CMK (cell line): ENCODE measurements at places on chromosomes 12 and 14.

DNA sequence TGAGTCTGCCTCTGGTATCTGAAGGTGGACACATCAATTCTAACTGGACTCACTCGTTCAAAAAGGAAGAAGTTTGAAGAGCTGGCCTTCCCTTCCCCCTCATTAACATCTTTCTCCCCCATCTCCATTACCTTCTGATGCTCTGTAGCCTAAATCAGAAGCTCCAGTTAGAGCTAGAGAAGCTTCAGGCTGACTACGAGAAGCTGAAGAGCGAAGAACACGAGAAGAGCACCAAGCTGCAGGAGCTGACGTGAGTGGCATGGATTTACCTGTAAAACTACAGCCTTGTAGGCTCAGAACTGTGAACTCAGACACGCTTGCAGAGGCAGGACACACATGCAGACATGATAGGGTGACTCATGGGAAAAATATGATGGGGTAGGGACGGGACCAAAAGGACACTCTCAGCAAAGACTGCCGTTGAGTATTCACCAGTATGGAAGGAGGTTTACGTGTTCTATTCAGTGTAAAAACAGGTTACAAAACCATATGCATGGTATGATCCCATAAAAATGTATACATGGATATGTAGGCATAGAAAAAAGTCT is 14.3 kb upstream of the PIP4K2C start:
- DNase-seq, result no peak

DNA sequence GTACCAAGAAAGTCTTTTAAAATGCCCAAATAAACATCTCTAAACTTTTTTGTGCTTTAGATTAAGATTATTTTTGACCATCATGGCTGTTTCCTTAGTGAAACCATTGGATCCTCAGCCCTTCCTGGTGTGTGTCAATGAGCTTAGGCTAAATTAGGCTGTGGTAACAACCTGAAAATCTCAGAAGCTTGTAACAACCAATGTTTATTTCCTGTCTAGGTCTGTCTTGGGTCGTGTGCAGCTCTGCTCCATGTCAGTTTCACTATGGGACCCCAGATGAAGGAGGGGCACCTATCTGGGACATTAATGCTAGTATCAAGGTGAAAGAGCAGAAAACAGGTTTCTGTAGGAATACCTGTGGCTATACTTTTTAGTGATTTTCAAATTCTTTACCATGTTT is 49.9 kb downstream of the KCNMB4 start:
- no peak for DNase-seq

GRCh38 chr12:57771236-57771872 is 551 bp downstream of the METTL1 start:
- DNase-seq, result peak; percentile 75

GRCh38 chr12:117820216-117820907 is 148.4 kb downstream of the KSR2 start:
- DNase-seq, result no peak

- DNase-seq, result no peak
Observed at GRCh38 chr14:71964716-71965115, 32.5 kb downstream of the RGS6 start.

DNA sequence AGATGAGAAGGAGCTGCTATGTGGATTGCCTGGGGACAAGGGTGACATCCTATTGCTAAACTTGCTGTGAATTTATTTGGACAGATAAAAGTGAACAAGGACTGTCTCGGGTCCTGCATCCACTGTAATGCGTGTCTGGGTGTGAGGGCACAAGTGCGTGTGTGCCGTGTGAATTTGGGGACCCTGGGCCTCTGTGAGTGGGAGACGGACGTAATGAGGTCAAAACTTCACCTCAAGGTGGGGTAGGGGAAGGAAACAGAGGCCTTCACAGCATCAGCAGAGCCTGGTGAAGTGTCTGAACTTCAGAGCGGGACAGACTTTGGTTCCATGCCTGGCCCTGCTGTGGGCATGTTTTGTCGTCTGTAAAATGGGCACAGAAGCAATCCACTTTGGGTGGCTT is 14.8 kb downstream of the ASB2 start:
- DNase-seq, result no peak

- DNase-seq, result no peak
Observed at GRCh38 chr14:69613312-69614073, 2.1 kb downstream of the SUSD6 start.

GRCh38 chr12:110058875-110059615 is 10.7 kb upstream of the C12orf76 start:
- DNase-seq, result no peak

- no peak for DNase-seq
Observed at GRCh38 chr14:74962046-74962445, 6.6 kb upstream of the PGF start.

GRCh38 chr14:48738186-48738925 is 847.8 kb downstream of the RPS29 start:
- DNase-seq, result no peak

DNA sequence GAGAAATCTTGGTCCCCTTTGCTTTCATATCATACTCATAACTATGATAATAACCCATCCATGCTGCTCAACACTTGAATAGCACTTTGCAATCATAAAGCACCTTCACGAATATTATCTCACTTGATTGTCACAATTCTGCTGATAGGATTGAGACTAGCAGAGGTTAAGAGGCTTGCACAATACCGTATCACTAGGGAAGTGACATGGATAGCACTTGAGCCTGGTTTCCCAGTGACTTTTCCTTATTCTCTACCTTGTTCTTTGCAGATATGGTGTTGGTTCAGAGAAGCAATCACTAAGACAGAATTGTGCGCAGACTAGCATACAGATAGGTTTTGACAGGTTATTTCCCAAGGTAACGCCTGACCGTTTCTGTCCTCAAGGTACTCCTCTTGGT is 186.6 kb upstream of the GZMB start:
- no peak for DNase-seq

DNA sequence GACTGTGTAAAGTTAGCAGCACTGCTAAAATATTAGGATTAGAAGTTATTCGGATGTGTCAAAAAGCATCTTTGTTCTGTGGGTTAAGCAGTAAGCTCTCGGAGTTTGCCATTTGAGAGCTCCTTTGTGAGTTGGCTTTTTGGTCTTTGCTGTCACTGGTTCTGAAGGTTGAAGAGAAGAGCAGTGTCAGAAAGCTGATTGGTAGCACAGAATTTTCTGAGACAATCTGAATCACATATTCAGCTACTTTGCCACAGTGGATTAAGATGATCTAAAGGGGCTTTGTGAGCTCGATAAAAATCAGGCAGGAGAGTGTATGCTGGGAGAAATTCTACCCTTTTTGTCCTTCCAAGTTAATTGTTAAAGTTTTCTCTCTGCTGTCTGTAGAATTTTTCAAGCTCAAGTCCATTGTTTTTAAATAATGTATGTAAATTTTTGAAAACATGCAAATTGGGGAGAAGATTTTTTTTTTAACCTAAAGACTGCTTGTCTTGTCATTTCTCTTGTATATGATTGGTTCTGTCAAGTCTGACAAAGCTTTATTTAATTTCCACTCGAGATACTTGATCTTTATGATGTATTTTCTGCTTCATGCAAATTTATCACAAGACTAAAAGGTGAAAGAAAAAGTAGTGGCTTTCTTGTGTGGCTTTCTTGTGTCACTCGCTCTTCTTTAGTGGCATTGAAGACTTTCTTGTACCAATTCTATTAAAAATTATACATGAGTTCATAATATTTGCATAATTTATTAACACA is 307.3 kb downstream of the EGLN3 start:
- DNase-seq, result no peak

GRCh38 chr14:93536945-93537344 is 106.2 kb downstream of the UNC79 start:
- DNase-seq, result no peak

DNA sequence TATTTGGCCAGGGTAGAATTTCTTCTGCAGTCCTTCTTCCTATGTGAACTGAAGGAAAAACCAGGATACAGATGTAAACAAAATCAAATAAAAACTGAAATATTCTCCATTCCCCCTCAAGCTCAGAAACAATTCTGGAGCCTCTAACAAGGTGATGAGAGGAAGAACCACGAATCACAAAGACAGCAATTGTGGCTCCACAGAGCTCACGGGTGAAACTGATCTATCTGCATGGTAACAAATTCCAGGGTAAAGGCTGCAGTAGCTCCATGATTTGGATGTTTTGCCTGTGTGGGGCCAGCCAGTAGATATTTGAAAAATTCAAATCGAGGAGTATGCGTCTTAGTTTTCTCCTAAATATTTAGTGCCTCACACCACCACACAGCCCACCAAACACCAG is 10.6 kb downstream of the GRIN2B start:
- DNase-seq, result no peak

- DNase-seq, result no peak
Observed at GRCh38 chr14:58873228-58873953, 235.6 kb downstream of the DACT1 start.

GRCh38 chr12:11746024-11746771 is 96.7 kb downstream of the ETV6 start:
- DNase-seq, result peak; percentile 89

GRCh38 chr12:114659084-114659483 is 24.9 kb downstream of the TBX3 start:
- no peak for DNase-seq

GRCh38 chr12:32134101-32134888 is 27.6 kb downstream of the BICD1 start:
- DNase-seq, result no peak

DNA sequence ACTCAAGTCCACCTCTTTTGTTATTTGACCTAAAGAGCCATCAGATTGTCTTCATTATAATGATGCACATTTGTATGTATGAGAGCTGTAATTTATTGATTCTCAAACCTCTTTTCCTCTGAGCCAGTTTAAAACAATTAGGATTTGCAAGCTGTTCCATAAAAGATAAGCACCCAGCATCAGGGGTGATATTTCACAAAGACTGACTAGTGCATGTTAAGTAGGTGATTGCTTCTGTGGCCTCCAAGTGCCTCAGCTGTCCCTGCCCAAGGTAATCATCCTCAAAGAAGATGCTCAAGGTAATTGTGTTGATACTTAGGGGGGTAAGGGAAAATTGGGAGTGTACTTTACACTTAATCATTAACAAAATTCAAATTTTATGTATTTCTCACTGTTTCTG is 18.2 kb downstream of the CEP128 start:
- DNase-seq, result no peak

DNA sequence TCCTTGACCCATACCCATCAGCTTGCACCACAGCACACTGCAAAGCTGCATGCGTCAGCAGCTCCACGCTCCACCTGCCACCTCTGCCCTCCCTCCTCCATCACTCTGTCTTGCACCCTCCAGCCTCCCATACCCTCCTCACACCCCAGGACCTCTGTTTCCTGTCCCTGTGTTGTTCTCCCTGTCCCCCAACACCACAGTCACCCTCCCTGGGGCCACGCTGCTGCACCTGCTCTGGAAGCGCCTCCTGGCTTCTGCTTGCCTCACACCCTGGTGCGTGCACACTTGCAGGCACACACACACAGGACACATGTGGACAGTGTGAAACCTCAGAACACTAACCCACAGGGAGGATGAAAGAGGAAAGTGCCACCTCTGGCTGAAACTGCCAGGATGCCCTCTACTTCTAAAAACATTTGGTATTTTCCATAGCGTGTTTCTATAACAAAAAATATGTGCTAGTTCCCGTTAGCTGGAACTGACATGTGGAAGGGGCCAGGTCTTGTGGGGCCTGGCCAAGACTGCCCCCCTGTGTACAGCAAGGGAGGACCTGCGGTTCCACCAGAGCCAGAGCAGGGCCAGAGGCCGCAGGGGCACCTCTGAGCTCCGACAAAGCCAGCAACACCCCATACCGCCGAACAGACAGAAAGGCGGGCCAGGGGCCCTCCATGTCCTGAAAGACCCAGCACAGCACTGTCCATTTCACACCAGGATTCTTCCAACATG is 10.0 kb downstream of the BRF1 start:
- no peak for DNase-seq

- DNase-seq, result no peak
Observed at GRCh38 chr12:85457016-85457415, 177.0 kb downstream of the ALX1 start.

DNA sequence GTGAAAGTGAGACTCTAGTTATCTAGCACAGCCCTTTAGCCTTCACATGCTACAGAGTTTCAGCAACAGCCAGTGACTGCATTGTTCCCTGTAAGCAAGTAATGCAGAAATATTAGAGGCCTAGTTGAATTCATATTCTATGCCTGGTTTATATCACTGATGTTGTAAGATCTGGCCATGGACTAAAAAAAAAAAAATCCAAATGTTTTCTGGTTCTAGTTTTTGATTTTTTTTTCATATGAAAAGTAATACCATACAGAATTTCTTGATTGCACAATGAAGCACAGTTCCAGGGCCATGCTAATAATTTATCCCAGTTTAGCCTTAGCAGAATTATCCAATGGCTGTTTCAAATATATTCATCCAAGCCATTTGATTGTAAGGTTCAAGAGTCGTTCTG is 341.5 kb upstream of the DDHD1 start:
- DNase-seq, result no peak

- no peak for DNase-seq
Observed at GRCh38 chr14:71208702-71209357, 301.6 kb downstream of the PCNX1 start.
